ENCODE measurements at places on chromosomes 3 and 15.

GRCh38 chr3:15726881-15727280 lies 70.9 kb downstream of the ANKRD28 start:
- DNase-seq: no peak

GRCh38 chr15:96428742-96429141 lies 98.2 kb downstream of the NR2F2 start:
- no peak for DNase-seq

GRCh38 chr3:133944641-133945380 lies 49.1 kb upstream of the RAB6B start:
- DNase-seq: no peak

DNA sequence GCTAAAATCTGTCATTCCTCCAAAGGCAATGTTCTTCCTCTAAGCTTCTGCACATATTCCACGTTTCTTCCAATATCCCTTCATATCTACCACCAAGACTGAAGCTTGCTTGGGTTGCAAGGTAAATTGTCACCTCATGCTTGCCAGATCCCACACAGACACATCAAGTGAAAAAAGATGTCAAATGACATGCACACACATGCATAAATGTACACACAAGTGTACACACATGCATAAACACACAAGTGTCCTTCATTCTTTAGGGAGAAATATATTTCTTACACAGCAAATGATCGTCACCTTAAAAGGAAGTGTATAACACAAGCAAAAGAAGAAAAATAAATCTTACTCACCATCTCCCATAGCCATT lies 59.4 kb downstream of the CLASP2 start:
- DNase-seq: no peak

DNA sequence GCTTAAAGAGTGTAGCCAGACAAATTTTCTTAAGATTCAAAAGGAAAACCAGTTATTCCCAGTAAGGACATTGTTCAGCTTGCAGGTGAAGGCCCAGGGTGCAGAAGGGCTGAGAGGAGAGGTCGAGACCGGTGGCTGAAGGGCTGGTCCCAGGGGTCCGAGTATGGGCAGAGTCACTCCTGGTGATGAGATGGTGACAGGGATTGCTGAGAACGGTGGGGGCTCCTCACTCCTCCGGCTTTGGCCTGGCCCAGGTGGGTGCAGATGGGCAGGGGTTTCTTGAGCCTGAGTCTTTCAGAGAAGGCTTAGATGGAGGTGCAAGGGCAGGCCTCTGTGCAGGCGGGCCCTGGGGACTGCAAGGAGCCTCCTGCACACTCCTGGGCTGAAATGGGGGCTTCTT lies 56.2 kb downstream of the ZNF445 start:
- DNase-seq: no peak

- no peak for DNase-seq
These were observed 140.5 kb upstream of the TBL1XR1 start for GRCh38 chr3:177337541-177338331.

DNA sequence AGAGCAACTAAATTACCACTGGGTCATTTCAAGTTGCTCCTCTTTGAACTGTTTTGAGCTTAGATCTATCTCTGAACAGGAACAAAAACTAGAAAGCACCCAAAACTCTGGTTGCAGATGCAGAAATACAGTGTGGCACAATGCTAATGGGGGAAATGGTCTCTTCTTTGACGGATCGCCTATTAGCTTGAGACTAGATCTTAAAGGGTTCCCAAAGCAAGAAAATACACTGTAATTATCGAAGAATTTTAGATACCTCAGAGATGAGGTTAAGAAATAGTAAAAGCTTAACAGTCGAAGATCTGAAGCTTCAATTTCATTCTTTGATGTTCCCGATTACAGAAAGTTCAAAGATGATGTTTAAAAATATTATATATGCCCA lies 818 bp downstream of the PPP1R2 start:
- no peak for DNase-seq

DNA sequence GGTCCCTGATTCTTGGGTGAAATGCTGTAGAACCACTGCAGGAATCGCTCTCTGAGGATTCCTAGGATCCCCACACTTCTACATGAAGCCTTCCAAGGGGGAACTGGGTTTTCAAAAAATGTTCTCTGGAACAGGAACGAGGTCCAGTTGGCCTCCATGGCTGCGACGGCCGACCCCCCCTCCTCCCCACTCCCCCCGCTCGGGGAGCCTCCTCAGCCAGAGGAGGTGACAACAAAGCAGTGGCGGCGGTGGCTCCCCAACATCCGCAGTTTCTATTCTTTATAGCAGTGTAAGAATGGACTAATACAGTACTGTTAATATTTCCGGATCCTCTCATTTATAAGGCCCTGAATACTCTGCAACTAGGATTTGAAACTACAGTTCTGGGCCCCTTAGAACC lies 84.0 kb upstream of the PLAAT1 start:
- DNase-seq: no peak

DNA sequence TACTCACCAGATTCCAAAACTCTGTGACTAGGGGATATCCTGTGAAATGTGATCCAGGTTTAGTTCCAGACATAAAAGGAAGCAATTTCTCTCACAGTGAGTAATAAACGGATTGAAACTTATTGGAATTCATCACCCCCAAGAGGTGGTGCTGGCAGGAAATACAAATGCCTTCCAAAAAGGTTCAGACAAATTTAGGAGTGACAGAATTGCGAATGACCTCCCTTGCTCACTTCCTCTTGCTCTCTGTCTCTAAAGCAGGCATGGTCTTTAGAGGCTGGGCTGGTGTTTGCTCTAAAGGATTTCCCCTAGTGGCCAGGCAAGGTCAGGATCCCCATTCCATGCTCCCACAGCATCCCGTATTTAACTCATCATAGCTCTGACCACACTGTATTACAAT lies 449.4 kb upstream of the PPP2R3A start:
- no peak for DNase-seq

- no peak for DNase-seq
These were observed 79.3 kb upstream of the TCF12 start for GRCh38 chr15:56839099-56839498.

DNA sequence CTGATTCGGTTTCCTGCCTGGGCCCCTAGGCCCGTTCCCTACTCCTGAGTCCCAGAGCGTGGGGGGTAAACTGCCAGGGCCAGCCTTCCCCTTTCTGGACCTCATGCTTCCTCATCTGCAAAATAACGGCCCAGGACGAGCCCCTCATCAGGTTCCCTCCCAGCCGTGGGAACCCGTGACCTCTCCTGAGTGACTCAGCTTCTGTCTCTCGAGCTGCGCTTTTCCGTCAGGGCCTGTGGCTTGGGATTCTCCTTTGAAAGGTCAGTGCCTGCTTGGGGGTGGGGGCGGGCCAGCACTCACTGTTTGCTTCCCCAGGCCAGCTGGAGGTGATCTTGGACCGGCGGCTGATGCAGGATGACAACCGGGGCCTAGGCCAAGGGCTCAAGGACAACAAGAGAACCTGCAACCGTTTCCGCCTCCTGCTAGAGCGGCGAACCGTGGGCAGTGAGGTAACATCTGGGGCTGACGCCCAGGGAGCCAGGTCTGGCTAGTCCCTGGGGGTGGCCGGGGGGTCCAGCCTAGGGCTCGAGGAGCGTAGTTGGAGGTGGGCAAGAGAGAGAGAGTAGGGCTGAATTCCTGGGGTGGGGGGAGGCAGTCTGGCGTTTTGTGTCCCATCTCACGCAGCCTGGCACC lies 12.8 kb downstream of the MAN2A2 start:
- DNase-seq: no peak

DNA sequence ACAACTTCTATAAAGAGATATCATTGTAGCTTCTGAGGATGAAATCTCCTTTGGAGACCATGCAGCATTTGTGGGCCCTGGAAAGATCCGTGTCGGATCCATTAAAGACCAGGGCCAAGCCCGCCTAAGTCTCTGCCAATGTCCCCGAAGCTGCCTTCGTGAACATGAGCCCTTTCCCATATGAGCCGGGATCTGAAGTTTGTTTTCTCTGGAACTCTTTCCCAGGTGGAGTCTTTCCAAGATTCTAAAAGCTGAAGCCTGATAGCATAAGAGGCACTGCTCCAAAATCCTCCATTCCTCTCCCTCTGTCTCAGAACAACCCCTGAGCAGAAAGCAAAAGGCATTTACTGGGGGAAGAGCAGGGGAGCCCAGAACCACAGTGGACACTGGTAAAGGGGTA lies 274.6 kb downstream of the NTRK3 start:
- no peak for DNase-seq

- no peak for DNase-seq
These were observed 75.1 kb downstream of the TNIK start for GRCh38 chr3:171385086-171385485.

- no peak for DNase-seq
These were observed 124.3 kb upstream of the ATP2B2 start for GRCh38 chr3:10629671-10630040.

- DNase-seq: no peak
These were observed 500 bp upstream of the VGLL3 start for GRCh38 chr3:86991482-86991815.

- DNase-seq: no peak
These were observed 139.6 kb downstream of the PTPRG start for GRCh38 chr3:61701011-61701410.

DNA sequence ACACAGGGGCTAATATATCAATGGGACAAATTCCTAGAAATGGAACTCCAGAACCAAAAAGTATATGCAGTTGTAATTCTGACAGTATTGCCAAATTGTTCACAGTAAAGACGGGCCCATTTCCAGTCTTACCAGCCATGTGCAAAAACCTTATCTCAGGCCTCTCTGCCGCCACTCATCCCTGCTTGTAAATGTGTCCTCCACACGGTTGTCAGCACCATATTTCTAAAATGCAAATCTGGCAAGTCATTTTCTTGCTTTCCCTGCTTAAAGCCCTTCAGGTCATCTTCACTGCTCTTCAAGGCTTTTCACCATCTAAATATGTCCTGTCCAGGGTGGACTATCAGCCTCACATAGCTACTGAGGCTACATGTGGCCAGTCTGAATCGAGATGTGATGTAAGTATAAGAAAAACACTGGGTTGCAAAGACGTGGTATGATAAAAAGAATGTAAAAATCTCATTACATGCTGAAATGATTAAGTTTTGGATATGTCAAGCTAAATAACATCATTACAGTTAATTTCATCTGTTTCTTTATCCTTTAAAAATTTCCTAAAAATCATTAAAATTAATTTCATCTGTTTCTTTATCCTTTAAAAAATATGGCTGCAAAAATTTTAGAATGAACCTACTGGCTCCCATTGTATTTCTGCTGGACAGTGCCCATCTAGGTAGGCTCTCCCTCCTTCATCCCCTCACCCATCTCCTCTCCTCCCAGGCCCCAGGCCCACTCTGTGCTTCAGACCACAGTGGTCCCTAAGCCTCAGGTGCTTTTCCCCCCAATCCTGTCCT lies 980 bp downstream of the PARP9 start:
- DNase-seq: no peak

DNA sequence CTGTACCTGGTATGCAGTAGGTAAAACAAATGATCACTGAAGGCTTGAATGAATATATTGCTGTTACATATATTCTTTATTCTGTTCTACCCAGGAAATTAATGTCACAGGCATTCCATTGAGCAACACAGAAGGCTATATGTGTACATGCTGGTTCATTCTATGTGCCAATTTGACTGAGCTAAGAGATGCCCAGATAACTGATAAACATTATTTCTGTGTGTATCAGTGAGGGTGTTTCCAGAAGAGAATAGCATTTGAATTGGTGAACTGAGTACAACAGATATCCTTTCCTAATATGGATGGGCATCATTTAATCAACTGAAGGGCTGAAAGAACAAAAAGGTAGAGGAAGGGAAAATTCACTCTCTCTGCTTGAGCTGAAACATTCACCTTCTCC lies 886.8 kb downstream of the FHIT start:
- DNase-seq: no peak

DNA sequence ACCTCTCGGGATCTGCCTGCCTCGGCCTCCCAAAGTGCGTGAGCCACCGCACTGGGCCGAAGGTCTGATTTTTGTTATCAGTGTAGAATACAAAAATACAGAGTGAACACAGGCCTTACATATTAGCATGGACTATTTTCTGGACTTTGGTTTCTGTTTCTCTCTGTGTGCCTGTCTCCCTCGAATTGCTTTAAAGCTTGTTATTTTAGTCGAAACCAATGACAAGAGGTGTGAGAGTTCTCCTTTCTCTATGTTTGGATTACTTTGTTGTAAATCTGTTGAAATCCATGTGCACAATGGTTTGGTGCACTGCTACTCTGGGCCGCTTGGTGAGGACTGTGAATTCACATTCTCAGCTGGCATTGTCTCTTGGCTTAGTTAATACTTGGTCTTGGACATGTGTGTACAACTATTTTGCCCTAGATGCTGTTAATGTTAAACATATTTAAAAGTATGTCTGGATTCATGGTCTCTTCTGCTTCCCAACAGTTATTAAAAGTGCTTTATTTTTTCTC lies 23.9 kb downstream of the MED12L start:
- DNase-seq: no peak

DNA sequence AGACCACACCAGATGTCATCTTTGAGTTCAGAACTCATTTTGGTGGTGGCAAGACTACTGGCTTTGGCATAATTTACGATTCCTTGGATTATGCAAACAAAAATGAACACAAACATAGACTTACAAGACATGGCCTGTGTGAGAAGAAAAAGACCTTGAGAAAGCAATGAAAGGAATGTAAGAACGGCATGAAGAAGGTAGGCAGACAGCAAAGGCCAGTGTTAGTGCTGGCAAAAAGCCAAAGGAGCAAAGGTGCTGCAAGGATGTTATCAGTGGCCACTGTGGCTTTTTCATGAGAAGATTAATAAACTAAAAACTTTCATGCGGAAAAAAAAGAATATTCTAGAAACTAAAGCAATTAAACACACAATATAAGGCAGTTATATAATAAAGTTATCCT lies 21.9 kb downstream of the AAGAB start:
- no peak for DNase-seq

DNA sequence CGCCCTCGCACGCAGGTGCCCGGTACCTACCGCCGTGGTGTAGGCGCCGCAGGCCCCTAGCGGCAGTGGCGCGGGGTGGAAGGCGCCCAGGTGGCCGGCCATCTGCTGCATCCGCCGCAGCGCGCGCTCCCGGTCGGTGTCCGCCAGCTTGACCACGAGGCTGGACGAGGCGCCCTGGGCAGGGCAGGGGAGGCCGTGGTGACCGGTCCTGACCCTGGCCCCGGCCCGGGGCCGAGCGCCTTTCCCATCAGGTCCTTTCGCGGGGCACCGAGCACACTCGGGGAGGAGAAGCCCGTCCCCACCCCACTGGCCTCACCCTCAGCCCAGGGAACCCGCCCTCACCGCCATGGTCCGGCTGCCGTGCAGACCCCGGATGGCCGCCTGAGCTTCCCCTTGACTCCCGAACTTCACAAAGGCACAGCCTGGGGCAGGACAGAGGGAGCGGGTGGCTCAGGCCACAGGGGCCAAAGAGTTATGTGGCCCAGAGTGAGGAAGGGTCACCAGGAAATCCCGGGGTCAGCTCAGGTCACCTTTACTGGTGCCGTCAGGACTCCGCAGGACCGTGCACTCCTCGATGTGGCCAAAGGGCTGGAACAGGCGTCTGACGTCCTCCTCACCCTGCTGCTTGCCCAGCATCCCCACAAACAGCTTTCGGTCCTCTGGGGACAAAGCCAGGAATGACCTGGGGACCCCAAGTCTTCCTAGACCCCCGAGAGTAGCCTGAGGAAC lies 17.4 kb upstream of the PARP6 start:
- DNase-seq: no peak

DNA sequence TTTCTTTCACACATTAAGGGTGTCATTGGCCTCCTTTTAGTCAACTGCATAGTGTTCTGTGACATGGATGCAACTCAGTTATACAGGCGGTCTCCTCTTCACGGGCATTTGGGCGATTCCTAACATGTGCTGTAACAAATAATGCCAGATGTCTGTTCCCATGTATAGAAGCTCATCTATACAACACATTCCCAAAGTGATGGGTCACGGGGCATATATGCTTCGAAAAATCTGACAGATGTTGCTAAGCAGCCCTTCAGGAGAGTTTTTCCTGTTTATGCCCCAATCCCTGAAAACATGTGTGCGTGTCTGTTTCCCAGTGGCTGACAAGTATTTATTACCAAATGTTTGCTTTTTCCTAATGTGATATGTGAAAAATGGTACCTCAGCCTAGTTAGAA lies 25.8 kb downstream of the LRRK1 start:
- DNase-seq: no peak

All from effector CD8-positive, alpha-beta T cell (primary cell).